ENCODE measurements at places on chromosomes 6 and 20.

DNA sequence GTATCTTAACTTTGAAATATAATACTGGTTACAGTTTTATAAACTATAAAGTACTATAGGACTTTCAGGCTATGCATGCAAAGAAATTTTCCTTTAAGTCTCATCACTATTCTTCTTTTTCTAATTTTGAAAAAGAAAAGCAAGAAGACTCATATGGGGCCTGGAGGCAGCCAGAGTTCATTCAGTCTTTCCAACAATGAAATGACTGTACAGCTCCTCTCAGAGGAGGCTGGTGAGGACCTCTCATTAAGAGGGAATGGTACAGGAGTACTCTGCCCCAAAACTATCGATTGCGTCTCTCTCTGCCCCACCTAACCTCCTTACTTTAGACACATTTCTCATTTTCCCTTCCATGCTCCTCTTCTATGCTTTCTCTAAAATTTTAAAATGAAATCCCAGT lies 66.3 kb downstream of the FILIP1 start:
- no peak for DNase-seq

GRCh38 chr20:1499528-1500420 lies 8.6 kb upstream of the SIRPB2 start:
- DNase-seq, result no peak

- DNase-seq, result no peak
Measured at GRCh38 chr6:122772724-122773415, 6.6 kb upstream of the FABP7 start.

DNA sequence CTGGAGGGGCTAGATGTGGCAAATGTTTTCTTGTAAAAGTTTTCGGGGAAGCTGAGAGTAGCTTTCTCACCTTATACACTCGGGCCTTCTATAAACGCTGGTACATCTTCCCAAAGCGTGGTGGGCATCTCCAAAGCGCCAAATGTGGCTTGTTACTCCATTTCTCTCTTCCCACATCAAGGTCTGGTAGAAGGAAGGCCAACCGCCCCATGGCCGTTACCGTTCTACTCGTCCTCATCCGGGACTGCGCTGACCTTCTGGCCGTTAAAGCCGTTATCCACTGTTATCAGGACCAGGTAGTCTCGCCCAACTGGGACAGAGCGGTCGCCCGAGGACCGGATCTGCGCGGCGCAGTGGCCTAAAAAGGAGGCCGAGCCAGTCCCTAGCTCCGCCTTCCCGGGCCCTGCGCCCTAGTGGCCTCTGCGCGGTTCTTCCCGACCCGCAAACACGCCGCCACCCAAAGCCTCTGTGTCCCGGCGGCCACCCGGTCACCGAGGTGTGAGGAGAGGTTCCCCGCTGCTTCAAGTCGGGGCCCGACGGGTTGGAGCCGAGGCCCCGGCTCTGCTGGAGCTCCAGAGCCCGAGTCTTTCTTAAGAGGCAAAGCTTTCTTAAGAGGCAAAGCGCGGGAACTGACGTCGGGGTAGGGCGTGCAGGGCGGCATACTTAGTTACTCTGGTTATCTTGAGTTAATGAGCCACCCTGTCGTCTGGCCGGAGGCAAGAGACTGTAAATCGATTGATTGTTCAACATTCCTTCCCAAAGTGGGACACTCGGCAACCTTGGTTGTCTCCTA lies 90.5 kb downstream of the GPX5 start:
- no peak for DNase-seq

- peak; percentile 86 for DNase-seq
Measured at GRCh38 chr20:37308086-37309050, 18.9 kb downstream of the MANBAL start.

DNA sequence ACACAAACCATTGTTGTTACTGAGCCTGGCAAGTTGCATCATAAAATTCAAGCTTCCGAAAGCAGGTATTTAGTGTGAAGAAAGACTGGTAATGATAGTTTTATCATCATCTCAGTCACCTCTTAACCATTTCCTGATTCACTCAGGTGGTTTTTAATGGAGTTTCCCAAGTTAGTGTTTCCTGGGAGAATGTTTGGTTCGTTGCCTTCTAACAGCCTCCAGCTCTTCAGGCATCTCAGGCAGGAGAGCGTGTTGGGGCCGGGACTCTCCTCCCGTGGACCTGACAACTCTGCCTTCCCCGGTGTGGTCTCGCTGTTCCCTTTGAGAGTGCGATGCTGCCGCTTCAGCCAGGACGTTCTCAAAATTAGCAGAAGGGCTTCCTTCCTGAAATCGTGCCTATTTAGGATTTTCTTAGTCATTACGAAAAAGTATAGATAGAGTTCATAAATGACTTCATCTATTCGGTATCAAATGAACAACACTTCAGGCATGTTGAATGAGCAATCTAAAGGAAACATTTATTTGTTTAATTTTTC lies 105.0 kb upstream of the QKI start:
- no peak for DNase-seq

DNA sequence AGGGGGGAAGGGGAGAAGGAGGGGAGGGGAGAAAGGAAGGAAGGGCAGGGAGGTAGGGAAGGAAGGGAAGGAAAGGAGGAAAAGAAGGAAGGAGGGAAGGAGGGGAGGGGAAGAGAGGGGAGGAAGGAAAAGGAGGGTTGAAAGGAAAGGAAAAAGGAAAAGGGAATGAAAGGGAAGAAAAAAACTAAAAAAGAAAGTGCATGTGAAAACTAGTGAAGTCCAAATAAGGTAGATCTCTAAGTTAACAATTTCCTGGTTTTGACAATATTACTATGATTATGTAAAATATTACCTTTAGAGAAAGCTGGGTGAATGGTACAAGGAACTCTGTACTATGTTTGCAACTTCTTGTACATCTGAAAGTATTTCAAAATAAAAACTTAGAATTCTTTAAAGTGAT lies 132.4 kb downstream of the PTPRT start:
- no peak for DNase-seq

DNA sequence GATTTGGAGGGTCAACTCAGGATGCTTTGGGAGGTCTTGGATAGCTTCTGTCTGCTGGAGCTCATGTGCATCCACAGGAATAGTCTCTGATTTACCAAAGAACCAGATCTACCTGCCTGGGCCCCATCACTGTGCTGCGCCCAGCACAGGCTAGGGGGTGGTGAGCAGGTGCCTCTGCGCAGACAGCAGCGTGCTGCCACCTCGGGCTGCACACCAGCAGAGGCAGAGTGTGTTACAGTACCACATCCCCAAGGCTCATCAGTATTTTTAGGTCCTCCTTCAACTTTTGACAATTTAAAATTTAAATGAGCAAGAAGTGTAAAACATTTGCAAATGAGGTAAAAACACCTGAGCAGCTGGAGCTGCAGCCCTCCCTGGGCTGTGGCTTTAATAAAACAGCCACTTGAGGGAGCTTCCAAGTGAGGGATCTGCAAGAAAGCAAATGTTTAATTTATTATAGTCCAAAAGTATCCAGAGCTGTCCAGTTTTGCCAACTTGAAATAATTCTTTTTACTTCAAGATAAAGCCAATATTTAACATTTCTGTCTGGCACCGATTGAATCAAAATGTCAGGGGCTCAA lies 324.9 kb downstream of the ZFAND3 start:
- no peak for DNase-seq

DNA sequence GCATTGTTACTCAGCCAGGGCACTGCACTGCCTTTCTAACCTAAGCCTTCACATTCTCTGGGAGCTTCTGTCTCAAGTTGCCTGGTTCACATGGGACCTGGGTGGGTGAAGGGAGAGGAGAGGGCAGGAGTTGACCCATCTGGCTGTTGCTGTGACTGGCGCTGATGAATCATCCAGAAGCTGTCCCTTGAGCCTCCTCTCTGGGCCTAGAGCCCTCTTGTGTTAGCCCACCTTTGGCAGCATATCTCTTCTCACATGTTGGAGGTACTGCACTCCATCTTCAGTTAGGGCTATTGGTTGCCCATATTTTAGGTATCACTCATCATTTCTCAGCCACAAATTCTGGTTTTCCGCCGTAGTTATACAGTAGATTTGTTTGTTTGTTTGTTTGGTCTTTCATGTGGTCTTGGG lies 19.8 kb downstream of the XRN2 start:
- DNase-seq, result no peak

DNA sequence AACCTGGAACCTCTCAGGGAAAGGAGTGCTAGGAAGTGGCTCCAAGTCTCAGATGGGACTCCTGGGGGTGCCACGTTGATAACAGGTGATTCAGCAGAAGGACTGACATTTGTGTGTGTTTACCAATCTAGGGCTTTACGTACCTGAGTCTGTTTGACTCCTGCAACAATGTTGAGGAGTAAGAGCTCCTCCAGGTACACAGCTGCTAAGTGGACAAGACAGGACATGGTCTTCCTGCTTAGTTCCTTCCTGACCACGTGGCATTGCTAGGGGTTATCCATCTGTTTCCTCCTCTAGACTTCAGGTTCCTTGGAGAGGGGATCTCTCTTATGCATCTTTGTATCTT lies 164.5 kb upstream of the SLC24A3 start:
- DNase-seq, result no peak
